ENCODE measurements at places on chromosomes 6 and 20.

- no peak for DNase-seq
These were observed 75.4 kb upstream of the PTPN1 start for GRCh38 chr20:50434653-50435396.

DNA sequence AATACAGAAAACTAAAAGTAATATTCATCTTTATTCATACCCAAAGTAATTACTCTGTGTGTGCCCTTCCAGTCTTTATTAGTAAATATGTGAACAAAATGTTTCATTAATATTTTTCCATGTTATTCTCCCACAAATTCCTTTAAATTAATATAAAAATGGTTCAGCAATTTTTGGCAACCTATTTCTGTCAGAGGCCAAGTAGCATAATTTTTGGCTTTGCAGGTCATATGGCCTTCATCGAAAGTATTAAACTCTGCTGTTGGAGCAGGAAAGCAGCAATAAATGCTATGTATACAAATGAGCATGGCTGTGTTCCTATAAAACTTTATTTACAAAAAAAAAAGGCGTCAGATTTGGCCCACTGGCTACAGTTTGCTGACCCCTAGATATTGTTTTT is 16.1 kb downstream of the ZC2HC1B start:
- DNase-seq: no peak

GRCh38 chr20:9985773-9986172 is 49.0 kb upstream of the ANKEF1 start:
- DNase-seq: no peak

DNA sequence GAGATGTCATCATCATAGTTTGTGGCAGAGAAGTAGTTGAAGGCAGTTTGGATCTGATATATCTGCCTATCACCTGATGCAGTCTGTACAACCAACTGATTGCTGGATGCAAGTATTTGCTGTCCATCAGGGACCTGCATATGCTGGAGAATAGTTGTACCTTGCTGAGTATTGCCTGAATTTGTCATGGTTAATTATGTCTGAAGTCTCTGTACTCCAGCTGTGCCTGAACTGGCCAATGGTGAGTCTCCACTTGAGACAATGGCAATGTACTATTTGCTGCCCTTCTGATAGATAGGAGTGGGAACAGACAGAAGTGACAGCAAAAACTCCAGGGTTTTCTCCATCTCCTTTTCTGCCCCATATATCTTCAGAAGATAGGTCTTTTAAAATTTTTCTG is 531.5 kb downstream of the EPHA7 start:
- DNase-seq: no peak

GRCh38 chr6:140446241-140446640 is 1071.8 kb upstream of the CITED2 start:
- no peak for DNase-seq

GRCh38 chr6:107624541-107624940 is 134.6 kb downstream of the SOBP start:
- DNase-seq: no peak

GRCh38 chr6:133047065-133047665 is 194.0 kb upstream of the EYA4 start:
- DNase-seq: no peak

DNA sequence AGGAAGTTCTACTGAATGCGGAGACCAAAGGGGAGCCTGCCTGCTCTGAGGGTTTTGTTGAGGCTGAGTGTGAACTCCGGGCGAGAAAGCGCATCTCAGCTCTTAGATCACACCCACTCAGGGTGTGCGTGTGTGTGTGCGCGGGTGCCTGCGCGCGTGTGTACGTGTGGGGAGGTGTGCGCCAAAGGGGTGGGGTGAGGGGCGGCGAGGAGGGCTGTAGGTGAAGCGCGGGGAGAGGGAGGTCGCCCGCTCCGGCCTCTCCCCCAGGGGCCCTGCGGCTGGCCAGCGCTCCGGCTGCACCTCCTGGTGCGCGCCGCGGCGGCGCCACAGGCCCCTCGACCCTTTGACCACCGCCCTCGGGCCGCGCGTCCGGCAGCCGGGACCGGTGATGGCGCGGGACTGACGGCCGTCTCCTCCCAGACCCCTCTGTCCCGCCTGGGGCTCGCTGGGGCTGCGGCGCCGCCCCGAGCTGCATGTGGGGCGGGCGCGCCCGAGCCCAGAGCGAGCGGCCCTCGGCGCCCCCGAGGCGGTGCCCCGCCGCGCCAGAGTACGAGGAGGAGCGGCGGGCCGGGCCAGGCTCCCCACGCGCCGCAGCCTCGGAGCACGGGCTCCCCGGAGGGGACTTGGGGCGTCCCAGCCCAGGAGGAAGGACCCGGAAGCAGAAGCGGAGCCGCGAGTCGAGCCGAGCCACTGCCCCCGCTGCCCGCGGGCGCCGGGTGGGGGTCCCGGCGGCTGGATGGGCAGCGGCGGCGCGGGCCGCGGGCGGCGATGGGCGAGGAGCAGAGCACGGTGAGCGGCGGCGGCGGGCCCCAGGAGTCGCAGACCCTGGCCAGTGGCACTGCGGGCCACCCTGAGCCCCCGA is at the start of gene RNF217:
Gene RNF217, plus strand, starts transcription at position 661 of the 862 bp plus-strand sequence. Its CDS starts 108 bp downstream, at position 769.
- DNase-seq: no peak

DNA sequence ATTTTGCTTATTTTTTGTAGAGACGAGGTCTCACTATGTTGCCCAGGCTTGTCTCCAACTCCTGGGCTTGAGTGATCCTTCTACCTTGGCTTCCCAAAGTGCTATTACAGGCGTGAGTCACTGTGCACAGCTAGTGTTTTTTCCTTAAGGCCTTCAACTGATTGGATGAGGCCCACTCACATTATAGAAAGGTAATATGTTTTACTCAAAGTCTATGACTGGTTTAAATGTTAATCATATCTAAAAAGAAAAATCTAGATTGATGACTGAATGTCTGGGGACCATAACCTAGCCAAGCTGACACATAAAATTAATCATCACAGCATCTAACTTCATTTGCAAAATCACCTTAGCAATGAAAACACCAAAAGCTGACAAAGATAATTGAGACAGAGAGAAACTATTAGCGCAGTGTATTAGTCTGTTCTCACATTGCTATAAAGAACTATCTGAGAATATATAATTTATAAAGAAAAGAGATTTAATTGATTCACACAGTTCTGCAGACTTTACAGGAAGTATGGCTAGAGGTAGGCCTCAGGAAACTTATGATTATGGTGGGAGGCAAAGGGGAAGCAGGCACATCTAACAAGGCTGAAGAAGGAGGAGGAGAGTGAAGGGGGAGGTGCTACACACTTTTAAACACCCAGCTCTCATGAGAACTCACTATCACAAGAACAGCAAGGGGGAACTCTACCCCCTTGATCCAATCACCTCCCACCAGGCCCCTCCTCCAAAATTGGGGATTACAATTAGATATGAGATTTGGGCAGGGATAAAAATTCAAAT is 66.8 kb upstream of the ARHGAP18 start:
- no peak for DNase-seq

All from activated CD4-positive, CD25-positive, alpha-beta regulatory T cell treated with anti-CD3 and anti-CD28 coated beads, Interleukin-2, amount 50 U/mL, for 16 hours (primary cell).